ENCODE measurements at places on chromosomes 1 and 21.

DNA sequence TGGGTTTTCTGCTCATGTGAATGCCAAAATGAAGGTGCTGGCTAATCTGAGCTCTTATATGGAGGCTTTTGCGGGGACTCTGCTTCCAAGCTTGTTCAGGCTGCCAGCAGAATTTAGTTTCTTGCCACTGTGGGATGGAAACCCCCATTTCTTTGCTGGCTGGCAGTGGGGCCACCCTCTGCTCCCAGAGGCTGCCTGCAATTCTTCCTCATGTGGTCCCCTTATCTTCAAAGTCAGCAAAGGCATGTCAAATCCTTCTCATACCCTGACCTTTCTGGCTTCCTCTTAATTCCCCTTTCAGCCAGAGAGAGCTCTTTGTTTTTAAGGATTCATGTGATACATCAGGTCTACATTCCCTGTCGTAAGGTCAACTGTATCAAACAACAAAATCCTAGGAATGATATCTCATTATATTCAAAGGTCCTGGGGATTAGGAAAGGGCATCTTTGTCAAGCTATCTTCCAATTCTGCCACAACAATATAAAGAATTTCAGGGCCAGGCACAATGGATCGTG lies 5.2 kb upstream of the GPR161 start:
- no peak for DNase-seq

- no peak for DNase-seq
Measured at GRCh38 chr1:49225464-49225863, 448.8 kb upstream of the BEND5 start.

DNA sequence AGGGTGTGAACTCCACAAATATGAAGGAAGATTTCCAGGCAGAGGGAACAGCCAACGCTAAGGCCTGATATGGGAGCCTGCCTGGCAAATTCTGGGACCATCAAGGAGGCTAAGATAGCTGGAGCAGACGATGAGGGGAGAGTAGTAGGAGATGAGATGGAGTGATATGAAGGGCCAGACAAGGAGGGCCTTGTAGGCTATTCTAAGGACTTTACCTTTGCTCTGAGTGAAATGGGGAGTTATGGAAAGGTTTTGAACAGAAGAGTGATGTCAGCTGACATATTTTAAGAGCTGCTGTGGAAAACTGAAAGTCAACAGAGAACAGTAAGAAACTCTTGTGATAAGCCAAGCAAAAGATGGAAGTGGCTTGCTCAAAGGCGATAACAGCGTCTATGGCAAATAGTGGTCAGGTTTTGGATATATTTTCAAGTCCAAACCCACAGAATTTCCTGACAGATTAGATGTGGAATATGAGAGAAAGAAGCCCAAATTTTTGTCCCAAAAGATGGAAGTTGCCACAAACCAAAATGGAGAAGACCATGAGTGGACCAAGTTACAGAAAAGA lies 2.1 kb upstream of the TP53BP2 start:
- no peak for DNase-seq

DNA sequence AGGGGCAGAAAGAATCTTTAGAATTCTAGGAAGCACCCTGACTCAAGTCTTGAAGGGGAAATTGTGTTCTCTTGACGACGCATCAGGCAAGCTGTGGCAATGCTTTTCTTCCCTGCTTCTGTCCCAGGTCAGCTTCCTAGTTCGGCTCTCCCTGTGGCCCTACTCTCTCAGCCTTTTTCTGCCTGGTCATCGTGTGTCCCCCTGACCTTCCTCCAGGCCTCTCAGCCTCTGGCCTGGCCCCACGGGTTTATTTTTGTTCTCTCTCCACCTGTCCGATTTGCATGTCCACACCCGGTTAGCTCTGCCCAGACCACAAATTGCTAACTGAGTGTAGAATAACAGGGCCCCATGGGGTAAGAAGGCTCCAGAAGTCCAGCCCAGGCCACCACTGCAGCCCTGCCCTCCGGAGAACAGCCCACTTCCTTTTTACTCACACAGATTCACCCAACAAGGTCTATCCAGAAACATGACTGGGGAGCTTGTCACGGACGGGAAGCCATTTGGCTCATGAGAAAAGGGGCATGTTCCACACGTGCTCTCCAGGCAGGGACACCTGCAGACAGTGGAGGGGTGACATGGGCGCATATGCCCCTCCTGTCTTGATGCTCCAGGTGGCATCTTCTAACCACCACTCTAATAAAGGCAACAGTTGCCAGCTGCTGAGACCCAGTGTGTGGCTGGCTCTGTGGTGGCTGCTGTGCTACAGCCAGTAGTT lies 9.8 kb downstream of the KCNN3 start:
- no peak for DNase-seq

- DNase-seq: no peak
Measured at GRCh38 chr1:151831605-151832004, at the start of gene RORC. TSS of gene RORC (minus strand) at chr1:151831802. CDS start at chr1:151831764, 38 bp downstream.

GRCh38 chr1:222307621-222308020 lies 240.3 kb downstream of the HHIPL2 start:
- no peak for DNase-seq

DNA sequence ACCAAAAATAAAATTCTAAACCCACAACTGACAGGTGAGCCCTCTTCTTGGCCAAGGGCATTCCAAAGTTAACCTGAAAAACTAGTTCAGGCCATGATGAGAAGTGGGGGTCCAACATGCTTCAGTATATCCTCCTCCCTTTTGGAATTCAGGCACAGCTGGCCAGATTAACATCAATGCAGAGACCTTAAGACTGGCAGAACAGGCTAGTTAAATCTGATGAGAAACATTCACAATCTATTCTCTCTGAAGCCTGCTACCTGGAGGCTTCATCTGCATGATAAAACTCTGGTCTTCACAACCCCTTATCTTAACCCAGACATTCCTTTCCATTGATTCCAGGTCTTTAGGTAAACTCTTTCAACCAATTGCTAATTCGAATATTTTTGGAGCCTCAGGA lies 26.7 kb upstream of the ZBTB8B start:
- no peak for DNase-seq

GRCh38 chr1:200442537-200443156 lies 32.8 kb upstream of the ZNF281 start:
- no peak for DNase-seq

- DNase-seq: no peak
Measured at GRCh38 chr1:191279266-191279800, 801.7 kb upstream of the BRINP3 start.

- no peak for DNase-seq
Measured at GRCh38 chr1:65894738-65895605, 102.3 kb downstream of the PDE4B start.

- DNase-seq: no peak
Measured at GRCh38 chr1:94395748-94396309, 22.4 kb upstream of the ABCD3 start.

DNA sequence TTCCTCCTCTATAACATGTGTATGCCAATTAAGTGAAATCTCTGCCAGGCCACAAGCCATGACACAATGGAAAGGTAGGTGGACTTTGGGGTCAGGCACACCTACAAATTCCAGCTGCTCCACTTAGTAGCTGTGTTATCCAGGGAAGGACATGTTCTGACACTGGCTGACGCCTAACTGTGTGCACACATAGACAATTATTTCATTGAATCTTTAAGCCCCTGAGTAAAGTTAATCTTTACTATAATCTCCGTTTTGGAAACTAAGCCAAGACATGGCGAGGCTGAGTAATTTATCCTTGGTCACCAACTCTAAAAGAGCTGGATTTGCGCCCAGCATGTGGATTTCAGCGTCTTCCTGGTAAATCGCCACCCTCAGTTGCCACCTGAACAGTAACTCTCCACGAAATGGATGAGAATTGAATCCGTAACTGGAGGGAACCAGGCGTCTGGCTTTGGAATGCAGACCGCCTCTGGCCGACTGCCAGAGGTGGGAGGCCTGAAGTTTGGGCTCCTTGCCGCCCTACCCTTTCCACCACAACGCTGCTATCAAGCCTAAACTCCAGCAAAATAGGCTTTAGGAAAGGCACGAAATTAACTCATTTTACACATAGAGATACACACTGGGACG lies 888 bp upstream of the SNRPE start:
- DNase-seq: no peak

GRCh38 chr1:228273720-228274451 lies 66.0 kb downstream of the OBSCN start:
- no peak for DNase-seq

DNA sequence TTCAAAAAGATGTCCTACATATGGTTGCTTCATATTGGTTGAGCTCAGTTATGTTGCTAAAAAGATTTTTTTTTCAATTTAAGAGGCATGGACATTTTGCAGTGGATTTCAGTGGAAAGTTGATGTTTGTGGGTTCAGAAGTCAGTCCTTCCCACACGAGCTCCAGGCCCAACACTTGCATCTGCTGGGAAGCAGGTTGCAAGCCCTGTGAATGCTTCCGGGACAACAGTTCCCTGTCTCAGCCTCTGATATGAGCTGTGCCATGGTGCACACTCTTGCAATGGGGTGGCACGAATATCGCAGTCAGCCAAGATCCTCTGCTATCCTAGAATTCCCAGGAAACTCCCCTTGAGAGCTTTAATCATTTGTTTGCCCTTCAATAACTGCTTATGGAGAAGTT lies 30.3 kb upstream of the ABCG1 start:
- no peak for DNase-seq

GRCh38 chr1:89277725-89278124 lies 5.1 kb upstream of the GBP5 start:
- DNase-seq: peak; percentile 51

GRCh38 chr1:111906816-111907215 lies 82.7 kb downstream of the KCND3 start:
- no peak for DNase-seq

DNA sequence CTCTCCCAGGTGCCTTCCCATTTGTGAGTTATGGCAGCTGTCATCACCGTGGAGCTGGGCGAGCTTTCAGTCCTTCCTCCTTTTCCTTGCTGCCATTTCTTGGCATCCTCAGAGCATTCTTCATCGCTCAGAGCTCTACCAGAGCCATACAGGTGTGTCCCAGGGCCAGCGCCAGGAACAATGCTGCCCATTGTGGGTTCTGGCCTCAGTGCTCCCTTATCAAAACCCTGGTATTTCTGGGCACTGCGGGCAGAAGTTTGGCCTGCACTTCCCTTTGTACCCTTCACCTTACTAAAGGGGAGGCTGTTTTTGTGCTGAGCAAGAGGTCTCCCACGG lies 28.5 kb downstream of the RASSF5 start:
- DNase-seq: no peak

- DNase-seq: no peak
Measured at GRCh38 chr1:27398405-27399149, 6.2 kb downstream of the GPR3 start.

DNA sequence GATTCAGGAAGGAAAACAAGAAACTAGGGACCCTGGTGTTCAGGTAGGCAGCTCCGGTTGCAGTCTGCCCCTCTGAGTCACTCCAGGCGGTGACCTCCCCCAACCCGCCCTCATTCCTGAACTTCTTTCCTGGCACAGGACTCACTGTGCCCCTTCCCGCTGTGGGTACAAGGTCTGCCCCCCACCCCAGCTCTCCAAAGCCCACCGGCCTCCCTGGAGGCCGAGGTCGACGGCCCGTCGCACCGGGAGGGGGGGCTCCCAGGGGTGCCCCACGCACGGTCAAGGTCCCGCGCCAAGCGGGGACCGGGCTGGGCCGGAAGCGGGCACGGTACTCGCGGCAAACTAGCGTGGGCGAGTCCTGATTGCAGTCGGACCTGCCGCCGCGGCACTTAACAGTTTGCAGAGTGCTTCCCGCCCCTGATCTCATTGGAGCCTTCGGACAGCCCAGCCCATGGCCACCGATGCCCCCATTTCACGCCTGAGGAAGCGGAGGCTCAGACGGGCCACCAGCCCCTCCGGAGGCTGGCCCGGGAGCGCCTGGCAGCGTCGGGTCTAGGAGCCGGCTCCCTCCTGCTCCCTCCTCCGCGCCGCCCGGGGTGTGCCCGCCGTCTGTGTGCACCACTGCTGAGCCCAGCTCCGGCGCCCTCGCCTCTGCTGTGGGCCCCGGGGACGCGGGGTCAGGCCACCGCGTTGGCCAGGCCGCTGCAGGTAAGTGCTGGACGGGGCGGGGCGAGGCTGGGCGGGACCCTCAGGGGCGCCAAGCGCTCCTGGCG lies at the start of gene GJB3:
Gene GJB3, plus strand, starts transcription at position 144 of the 773 bp plus-strand sequence. CDS start 3,549 bp downstream, outside the sequence.
- DNase-seq: no peak

GRCh38 chr1:212668477-212668876 lies 31.2 kb downstream of the BATF3 start:
- no peak for DNase-seq

- peak; percentile 2 for DNase-seq
Measured at GRCh38 chr1:186155594-186155993, 219.5 kb downstream of the TPR start.

GRCh38 chr1:224592636-224593582 lies 23.2 kb upstream of the CNIH3 start:
- no peak for DNase-seq

GRCh38 chr1:78035121-78035520 lies 10.6 kb upstream of the GIPC2 start:
- DNase-seq: no peak

DNA sequence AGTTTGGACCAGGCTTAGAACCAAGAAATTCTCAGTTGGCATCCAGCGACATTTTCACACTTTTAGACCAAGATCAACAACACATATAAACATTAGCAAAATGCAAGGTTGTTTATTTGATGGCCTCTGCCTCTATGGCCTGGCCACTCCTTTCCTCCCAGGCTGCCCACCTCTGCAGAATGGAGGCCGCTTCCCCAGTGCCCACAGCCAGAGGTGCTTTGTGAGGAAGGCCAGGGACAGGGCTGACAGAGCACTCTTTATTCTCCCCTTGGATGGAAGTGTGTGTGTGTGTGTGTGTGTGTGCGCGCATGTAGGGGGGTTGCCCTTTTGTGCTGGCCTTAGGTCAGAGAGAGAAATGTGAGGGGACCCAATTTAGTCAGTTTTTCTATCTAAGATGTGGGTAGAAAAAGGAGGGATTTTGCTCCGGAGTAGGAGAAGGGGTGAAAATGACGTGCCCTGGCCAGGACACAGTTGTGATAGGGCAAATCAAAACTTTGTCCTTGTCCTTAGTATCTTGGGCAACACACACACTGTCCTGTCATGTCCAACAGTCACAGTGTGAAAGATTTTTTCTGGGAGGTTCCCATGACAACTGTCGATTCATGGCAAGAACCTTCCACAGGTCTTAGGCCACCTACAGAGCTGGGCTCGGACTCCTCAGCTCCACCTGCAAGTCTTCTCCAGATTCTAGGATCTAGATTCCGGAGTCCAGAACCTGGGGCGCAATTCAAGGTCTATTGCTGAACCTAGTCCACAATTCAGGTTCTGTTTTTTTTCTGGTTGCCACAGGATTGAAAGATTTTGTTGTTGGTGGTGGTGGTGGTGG lies 104.9 kb upstream of the SLC2A1 start:
- DNase-seq: no peak

GRCh38 chr1:174690266-174690665 lies 242.5 kb downstream of the GPR52 start:
- DNase-seq: no peak

GRCh38 chr1:993379-993995 lies 6.4 kb downstream of the HES4 start:
- DNase-seq: no peak

- DNase-seq: no peak
Measured at GRCh38 chr1:56904663-56905397, 50.2 kb downstream of the C8A start.

GRCh38 chr1:41715441-41716095 lies 203.2 kb downstream of the HIVEP3 start:
- DNase-seq: no peak
